Ovary (tissue), 10 donors: ENCODE measurements at places on chromosomes 12 and 14. TPM values are rescaled to one million over a fixed set of nuclear protein-coding genes. Genes with fewer than 3 reads are reported as not detected.

UNG gene
- 23.9 TPM for total RNA-seq

PRKAG1 gene
- total RNA-seq, result 42.8 TPM

A2ML1 gene
- total RNA-seq, result 0.53 TPM

DPF3 gene
- 23.0 TPM for total RNA-seq

PTPRQ gene
- 0.12 TPM for total RNA-seq

CLEC14A gene
- total RNA-seq, result 16.8 TPM

KRT71 gene
- total RNA-seq, result not detected
